ENCODE measurements at places on chromosomes 12 and 14.

GRCh38 chr14:53620890-53621289 lies 335.7 kb downstream of the BMP4 start:
- no peak for DNase-seq

GRCh38 chr12:110170535-110171185 lies 46.5 kb downstream of the IFT81 start:
- no peak for DNase-seq

DNA sequence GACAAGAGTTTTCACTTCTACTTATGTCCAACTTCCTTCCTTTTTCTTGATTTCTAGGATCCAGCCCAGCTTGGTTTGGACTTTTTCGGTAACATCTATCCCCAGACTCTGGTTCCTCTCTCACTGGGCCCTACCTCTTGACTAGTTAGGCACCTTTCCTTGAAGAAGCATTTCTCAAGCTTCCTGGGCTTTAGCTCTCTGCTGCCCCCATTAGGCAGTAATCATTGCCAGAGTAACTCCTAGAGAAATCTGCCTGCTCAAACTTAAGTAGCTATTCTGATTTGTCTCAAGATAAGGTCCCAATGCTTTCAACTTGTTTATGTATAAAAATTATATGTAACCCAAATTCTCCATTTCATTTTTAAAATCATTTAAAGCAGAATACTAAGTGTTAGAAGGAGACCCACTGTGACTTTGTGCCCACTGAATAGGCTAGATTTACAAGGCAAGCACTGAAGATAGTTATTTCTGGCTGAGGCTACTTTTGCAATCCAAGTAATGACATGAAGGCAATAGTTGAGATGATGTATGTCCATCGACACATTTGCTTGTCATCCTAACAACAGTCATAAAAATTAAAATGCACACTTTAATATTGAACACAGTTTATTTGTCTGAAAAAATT lies 275.0 kb upstream of the G2E3 start:
- DNase-seq: peak; percentile 31

- DNase-seq: no peak
Observed at GRCh38 chr12:33423706-33424105, 15.9 kb downstream of the SYT10 start.

- DNase-seq: no peak
Observed at GRCh38 chr14:75662966-75663365, 1.9 kb downstream of the TTLL5 start.

DNA sequence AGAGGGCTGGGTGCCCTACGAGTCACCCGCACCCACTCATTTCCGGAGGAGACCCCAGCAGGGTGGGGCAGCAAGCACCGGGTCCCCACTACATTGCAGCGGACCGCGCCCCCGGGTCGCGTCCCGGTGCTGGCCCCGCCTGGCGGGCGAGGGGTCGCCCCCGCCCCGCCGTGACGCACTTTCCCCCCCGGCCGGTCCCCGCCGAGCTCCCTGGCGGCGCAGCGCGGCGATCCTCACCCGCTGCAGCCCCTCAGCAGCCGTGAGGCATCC lies 106.1 kb downstream of the PRICKLE1 start:
- no peak for DNase-seq

GRCh38 chr14:72515779-72516770 lies 377.8 kb downstream of the DPF3 start:
- DNase-seq: peak; percentile 28

DNA sequence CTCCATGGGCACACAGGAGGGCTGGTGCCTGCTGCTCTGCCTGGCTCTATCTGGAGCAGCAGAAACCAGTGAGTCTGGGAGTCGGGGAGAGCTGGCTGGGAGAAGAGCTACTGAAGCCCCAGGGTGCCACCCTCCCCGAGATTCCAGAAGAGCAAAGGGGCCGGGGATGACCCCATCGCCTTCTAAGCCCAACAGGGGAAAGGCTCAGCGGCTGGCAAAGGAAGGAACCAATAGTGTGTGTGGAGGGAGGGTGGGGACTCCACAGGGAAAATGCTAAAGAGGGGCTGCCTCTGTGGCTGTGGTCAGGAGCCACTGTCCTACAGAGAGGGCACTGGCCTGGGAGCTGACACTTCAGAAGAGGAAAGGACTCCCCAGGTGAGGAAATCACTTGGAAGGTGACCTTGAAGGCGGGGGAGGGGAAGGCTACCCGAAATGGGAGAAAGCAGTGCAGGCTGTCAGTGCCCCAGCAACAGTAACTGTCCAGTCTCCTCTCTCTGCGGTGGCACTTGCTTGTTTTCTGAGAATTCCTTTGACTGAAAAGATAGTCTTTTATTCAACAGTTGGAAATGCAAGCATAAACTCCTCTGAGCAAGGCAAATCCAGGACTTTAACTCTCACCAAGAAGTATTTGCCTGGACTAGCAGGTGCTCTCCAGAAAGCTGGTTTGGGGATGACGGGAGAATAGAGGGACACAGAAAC lies 552 bp downstream of the TAPBPL start:
- DNase-seq: no peak

All from fibroblast of skin of abdomen (primary cell).